ENCODE measurements at places on chromosomes 12 and 14.
A peak's percentile ranks its signal among the peaks of the same experiment; 100 is the strongest.

DNA sequence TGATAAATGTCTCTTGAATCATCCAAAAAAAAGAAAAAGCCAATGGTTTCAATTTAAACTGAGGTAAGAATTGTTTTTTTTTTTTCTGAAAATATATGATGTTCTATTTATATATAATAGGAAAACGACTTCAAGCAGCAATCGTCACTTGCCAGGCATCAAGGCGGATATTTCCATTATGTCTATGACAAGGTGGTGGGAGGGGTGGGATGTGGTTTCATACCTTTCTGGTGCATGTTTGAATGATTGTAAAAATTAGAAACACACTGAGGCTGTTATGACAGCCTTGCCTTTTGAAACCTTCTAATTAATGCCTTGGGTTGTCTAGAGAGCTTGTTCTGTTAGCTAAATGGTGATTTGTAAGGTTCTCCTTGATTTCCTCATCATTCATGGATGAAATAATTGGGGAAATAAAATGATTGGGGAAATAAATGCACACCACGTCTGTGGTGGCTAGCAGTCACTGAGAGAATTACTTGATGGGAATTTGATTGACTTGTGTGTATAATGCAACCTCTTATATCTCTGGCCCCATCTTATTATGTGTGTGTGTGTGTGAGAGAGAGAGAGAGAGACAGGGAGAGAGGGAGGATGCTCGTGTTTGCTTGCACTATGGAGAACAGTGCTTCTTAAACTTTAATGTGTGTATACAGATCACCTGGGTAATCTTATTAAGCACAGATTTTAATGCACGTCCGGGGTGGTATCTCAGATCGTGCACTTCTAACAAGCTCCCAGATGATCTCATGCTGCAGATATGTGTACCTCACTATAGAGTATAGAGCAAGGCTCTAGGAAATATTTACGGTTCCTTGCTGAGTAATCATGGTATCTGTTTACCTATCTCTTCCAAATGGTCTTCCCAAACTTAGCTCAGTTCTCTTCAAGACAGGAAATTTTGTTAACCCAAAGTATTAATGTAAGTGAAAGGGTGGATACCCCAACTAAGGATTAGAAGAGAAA lies 502.6 kb downstream of the DIO2 start:
- DNase-seq, result no peak

GRCh38 chr12:116113398-116114130 lies 163.9 kb downstream of the MED13L start:
- DNase-seq, result no peak

GRCh38 chr14:33307691-33308251 lies 369.1 kb downstream of the NPAS3 start:
- DNase-seq, result peak; percentile 14

DNA sequence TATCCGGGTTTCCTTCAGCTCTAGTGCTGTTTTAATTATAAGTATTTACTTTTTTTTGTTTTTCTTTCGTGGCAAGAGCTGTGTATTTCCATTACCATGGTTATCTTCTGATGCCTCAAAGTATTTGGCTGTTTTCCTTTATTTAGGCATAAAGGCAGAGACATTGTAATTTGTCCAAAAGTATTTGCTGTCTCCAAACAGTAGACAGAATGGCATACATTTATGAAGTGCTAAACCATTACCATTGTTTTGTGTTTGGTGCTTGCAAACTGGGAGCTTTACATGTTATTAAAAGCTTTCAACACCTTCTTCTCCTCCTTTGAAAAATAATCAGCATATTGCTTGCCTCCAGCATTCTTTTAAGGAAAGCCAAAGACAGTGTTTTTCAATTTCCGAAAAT lies 46.3 kb downstream of the FLRT2 start:
- DNase-seq, result no peak

- DNase-seq, result no peak
These were observed 226.5 kb downstream of the C12orf50 start for GRCh38 chr12:87802721-87803011.

- no peak for DNase-seq
These were observed 79.6 kb downstream of the HMGA2 start for GRCh38 chr12:65903691-65904383.

GRCh38 chr12:48814262-48815125 lies 3.8 kb upstream of the CACNB3 start:
- peak; percentile 84 for DNase-seq

- no peak for DNase-seq
These were observed 159.4 kb downstream of the PRKCH start for GRCh38 chr14:61480704-61481285.

DNA sequence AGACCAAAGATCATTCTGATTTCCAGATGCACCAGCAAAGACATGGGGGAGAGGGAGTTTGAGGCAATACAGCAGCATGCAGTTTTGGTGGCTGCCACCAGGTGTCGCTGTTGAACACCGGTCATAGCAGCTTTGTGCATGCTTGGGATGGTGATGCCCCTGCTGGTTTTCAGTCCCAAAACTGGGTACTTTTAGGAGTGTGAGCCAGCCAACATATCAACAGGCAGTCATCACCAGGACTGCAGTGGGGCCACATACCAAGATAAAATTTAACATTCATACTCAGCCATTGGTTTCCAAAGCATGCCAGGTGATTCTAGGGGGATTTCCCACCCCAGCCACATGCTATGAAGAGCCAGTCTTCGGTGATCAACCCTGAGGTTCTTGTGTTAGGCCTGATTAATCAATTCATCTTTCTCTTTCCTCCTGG lies 64.2 kb downstream of the PHETA1 start:
- DNase-seq, result no peak

- no peak for DNase-seq
These were observed 480.5 kb downstream of the PCNX1 start for GRCh38 chr14:71387753-71388152.

GRCh38 chr14:56660677-56661389 lies 81.2 kb downstream of the TMEM260 start:
- no peak for DNase-seq

GRCh38 chr12:108043286-108043685 lies 85.8 kb upstream of the WSCD2 start:
- DNase-seq, result no peak

- no peak for DNase-seq
These were observed 224.2 kb downstream of the KCNC2 start for GRCh38 chr12:74985293-74985985.

DNA sequence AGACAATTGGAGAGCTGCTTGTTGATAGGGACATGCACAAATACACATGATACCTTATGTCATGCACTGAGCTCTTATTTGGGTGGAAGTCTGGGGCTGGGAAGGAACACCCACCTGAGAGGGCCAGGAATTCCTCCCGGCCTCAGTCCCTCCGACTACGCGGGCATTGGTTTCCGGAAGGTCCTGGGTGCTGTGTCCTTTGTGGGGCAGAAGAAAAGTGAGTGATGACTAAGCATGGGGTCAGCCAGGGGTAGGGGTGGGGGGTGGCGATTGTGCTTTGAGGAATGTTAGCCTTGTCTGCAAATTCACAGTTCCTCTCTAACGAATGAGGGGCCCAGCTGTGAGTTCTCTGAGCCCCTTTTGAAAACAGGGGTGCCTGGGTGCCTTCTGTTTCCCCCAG lies 798 bp downstream of the CELA1 start:
- DNase-seq, result no peak

DNA sequence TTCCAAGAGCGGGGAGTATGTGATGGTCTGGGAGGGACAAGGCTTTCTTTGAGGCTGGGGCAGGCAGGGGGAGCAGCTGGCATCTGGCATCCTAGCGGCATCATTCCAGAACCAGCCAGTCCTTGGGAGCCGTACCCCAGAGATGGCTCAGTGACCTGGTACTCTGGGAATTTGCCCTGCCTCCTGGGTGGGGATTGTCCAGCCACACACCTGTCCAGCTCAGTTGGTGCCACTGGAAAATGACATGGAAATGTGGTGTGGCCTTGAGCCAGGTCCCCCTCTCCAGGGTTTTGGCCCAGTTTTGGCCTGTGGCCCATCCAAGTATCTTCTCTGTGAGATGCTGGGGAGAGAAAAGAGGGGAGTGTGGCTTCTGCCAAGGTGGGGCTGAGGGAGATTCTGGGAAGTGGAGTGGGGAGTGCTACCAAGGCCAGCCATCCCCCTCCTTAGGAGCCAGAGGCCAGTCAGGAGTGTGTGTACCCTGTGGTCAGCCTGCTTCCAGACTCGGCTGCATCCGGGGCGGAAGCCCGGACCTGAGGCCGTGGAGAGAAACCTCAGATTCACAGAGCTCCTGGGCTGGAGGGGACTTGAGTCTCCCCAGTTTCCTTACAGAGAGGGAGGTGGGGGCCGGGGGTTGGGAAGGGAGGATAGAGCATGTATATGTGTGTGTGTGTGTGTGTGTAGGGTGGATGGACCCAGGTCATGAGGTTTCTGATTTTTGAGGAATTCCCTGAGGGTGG lies 14.7 kb upstream of the KRT80 start:
- no peak for DNase-seq

- DNase-seq, result no peak
These were observed 122.5 kb downstream of the DAD1 start for GRCh38 chr14:22466491-22466890.

DNA sequence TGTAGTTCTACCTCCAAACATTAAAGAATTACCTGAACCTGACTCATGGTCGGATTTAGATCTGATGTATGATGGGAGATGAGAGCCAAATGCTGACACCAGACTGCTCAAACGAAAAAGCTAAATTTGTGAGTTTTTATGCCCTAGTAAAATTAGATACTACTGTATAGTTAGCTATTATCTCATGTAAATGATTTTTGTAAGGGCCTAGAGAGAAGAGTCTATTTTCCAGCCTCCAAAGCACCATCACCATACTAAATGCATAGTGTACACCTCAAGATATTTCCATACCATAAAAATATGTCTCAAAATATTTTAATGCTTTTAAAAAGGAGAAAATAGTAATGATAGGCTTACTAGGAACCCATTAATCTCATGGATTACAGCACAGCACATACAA lies 18.3 kb downstream of the ANKS1B start:
- DNase-seq, result no peak

- DNase-seq, result peak; percentile 97
These were observed 56.7 kb downstream of the MSRB3 start for GRCh38 chr12:65335021-65335714.

DNA sequence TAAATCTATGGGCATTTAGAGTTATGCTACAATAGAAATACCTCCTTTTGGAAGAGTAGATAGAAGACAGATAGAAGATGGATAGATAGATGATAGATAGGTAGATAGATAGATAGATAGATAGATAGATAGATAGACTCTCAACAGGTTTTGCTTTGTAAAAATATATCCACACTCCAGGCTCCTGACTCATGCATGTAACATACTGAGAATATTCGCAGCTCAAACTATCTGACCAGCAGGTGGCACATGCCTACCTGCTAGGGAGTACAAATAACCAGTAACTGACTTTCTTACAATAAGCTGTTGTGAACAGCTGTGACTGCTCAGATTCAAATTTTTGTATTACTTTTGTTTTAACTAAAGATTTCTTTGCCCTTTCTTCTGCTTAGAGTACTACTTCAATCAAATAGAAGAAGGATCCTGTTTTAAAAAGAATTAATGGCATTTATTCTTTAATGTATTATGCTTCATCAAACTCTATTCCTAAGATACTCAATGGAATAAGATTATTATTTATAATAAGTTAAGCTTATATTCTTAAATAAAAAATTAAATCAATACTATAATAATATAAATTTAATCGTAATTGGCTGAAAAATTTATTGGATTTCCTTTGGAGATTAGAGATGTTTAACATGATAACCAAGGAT lies 15.8 kb upstream of the CPNE8 start:
- DNase-seq, result peak; percentile 60

DNA sequence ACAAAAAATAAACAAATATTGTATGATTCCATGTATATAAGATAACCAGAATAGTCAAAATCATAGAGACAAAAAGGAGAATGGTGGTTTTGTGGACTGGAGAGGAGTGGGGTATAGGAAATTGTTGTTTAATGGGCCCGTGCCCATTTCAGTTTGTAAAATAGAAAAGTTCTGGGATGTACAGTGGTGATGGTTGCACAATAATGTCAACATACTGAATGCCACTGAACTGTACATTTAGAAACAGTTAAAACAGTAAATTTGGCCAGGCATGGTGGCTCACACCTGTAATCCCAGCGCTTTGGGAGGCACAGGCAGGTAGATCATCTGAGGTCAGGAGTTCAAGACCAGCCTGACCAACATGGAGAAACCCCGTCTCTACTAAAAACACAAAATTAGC lies 40.1 kb downstream of the NUMB start:
- DNase-seq, result no peak

DNA sequence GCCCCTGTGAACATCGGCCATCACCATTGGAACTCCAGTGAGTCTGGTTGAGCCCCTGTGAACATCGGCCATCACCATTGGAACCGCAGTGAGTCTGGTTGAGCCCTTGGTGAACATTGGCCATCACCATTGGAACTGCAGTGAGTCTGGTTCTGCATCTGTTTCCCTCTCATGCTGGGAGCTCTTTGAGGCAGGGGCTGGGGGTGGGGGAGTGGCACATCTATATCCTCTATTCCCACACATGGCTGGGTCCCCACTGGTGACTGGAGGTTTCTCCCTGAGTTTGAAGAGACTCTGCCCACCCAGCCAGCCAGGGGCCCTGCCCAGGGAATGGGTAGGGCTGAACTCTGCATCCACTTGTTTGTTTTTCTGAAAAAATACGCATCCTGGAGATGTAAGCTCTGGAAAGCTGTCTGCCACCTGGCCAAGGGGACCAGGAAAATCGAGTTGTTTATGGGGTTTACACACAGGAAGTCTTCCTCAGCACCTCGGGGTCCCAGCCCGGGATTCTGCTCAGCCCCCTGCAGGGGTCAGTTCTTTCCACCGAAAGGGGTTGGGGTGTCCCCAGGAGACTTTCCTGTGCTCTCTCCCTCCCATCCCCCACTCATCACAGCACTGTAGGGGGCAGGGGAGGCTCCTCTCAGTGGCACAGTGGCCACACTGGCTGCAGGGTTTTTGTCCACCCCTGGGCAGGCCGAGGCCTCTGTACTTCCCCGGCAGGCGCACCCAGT lies 170.5 kb upstream of the GSC start:
- DNase-seq, result no peak

- DNase-seq, result no peak
These were observed 96.5 kb downstream of the DUSP16 start for GRCh38 chr12:12466157-12466556.

- DNase-seq, result peak; percentile 91
These were observed 75.1 kb downstream of the IRF2BPL start for GRCh38 chr14:76953311-76953945.

GRCh38 chr12:16599081-16599480 lies 6.9 kb downstream of the LMO3 start:
- DNase-seq, result no peak

- no peak for DNase-seq
These were observed 125.9 kb downstream of the ZNF664 start for GRCh38 chr12:124098887-124099286.

- DNase-seq, result no peak
These were observed 5.1 kb downstream of the AKAP3 start for GRCh38 chr12:4643747-4644146.

DNA sequence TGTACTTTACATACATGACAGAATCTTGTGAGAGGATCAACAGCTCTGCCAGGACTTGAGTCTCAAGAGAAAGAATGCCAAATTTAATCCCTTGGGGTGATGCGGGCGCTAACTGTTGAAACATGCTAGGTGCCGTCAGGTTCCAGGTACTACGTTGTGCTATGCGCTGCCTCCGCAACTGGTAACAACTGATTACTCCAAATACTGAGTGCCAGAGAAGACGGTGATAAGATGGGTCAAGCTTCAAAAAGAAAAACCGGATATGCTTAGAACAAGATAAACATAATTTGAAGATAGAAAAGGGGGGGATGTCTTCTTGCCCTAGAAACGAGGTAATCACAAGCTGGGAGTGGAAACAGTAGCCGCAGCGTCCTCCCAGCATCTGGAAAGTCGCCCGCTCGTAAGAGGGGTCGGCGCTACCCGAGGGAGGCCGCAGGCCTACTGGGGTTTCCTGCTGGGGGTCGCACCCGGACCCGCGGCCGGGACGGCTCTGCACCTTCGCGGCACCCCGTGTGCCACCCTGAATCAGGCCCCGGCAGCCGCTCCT lies 678 bp downstream of the ZBTB25 start:
- DNase-seq, result peak; percentile 43

Data from fibroblast of villous mesenchyme (primary cell).